ENCODE measurements at places on chromosomes 7 and 10. TPM values are rescaled to one million over a fixed set of nuclear protein-coding genes. Genes with fewer than 3 reads are reported as not detected.

DNA sequence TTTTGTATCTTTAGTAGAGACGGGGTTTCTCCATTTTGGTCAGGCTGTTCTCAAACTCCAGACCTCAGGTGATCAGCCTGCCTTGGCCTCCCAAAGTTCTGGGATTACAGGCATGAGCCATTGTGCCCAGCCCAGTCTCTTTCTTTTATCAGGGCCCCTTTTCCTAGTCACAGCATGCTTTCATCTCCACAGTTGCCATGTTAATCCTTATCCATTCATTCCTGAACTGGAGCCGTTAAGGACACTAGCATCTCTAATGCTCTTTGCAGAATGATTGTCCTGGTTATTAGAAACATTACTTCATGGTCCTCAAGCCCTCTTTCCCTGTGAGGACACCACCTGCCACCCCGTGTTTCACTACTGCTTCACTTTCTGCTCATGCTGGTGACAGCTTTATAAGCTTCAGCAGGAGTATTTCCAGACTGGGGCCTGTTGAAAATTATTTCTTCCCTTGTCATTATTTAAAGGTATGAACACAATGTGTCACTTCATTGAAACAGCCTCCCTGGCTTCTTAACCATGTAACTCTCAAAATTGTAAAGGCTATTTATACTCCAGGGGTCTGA lies 313.9 kb downstream of the BMPER start:
- no peaks in the 10 kb centered on the region for H3K27me3 ChIP-seq
- no peak overlapping the region for H3K4me3 ChIP-seq
- no peaks in the 10 kb centered on the region for H3K36me3 ChIP-seq
- no peak overlapping the region for H3K27ac ChIP-seq
- DNase-seq: no peak
- no peaks in the 10 kb centered on the region for H3K4me1 ChIP-seq

DNA sequence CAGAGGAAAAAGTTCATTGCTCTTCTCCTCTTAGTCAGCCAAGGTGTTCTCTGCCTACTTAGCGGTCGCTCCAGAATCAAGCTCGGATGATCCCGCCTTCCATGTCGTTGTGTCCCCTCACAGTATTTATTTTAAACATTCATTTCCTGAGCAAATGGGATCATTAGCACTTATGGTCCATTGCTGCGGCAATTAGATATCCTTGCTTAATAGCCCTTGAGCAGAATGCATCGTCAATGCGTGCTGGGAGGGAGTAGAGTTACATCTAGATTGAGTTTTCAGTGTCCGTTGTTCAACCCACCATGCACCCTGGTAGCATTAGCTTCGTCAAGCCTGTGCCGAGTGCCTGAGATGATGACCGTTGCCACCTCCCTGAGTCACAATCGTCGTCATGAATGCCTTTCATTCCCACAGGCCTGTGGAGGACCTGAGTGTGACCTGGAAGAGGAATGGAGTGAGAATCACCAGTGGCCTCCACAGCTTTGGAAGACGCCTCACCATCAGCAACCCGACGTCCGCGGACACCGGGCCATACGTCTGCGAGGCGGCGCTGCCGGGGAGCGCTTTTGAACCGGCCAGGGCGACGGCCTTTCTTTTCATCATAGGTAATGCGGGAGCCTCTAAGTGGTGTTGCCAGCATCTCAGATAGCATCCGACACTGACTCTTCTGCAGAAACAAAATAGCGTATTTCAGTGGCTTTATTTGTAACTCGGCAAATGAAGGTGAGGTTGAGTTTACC lies 650.4 kb downstream of the SDK1 start:
- H3K27ac ChIP-seq: no peak overlapping the region
- H3K4me1 ChIP-seq: peaks cover 10% of the 10 kb centered on the region
- H3K36me3 ChIP-seq: no peaks in the 10 kb centered on the region
- DNase-seq: no peak

DNA sequence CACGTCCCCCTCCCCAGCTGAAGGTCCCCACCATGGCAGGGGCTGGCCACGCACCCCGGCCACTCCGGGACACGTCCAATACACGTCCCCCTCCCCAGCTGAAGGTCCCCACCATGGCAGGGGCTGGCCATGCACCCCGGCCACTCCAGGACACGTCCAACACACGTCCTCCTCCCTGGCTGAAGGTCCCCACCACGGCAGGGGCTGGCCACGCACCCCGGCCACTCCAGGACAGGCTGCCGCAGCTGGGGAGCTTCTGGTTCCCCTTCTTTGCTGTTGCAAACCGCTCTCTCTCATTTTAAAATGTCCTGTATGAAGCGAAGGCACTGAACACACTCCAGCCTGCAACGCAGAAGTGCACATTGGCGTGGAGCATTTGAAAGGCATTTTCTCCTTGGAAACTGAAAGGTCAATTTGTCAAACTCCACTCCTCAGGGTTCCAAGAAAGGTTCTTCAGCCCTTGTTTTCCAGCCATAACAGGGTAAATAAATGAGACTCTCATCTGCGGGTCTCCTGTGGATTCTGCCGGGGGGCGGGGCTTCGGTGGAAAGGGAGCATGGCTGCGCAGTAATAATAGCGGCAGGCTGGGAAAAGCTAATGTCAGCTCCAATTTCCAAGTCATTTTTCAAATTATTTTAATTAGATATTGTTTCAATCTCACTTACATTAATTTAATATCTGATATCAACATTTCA lies 580.3 kb downstream of the DNAJB6 start:
- H3K4me1 ChIP-seq: no peaks in the 10 kb centered on the region
- H3K4me3 ChIP-seq: no peak overlapping the region
- H3K27me3 ChIP-seq: no peaks in the 10 kb centered on the region
- DNase-seq: peak; percentile 45

DNA sequence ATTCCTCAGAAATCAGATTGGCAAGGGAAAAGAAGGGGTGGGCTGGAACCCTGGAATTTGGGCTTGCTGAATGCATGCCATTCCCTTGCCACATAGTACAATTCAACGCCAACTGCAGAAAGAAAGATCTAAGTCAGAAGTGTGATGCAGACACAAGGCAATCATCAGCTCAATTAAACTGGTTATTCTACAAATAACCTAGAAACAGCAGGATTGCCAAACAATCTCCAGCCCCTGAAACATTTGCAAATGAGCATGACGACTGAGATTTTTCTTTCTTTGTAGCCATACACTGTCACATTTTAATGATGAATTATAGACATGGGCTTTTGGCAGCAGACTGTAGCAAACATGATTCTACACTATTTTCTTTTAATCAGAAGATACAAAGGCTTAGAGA lies 16.5 kb upstream of the CREB5 start:
- DNase-seq: no peak
- H3K27me3 ChIP-seq: no peaks in the 10 kb centered on the region
- no peaks in the 10 kb centered on the region for H3K36me3 ChIP-seq
- H3K27ac ChIP-seq: no peak overlapping the region
- peaks cover 8% of the 10 kb centered on the region for H3K4me1 ChIP-seq
- H3K4me3 ChIP-seq: no peak overlapping the region

- no peaks in the 10 kb centered on the region for H3K27me3 ChIP-seq
- no peaks in the 10 kb centered on the region for H3K36me3 ChIP-seq
- DNase-seq: no peak
- H3K27ac ChIP-seq: no peak overlapping the region
Observed at GRCh38 chr10:82463614-82464013, 588.6 kb downstream of the NRG3 start.

COBL gene
- total RNA-seq: 50.2 TPM

EPHB4 gene
- total RNA-seq: 84.6 TPM

ANKRD61 gene
- total RNA-seq: not detected

Data from suprapubic skin (tissue), 4 donors.